ENCODE measurements at places on chromosomes 7 and 10. TPM values are rescaled to one million over a fixed set of nuclear protein-coding genes. Genes with fewer than 3 reads are reported as not detected.

AEBP1 gene
- total RNA-seq, result not detected

LOXL4 gene
- total RNA-seq, result 23.0 TPM

ASIC3 gene
- total RNA-seq, result 2.2 TPM

ZNF800 gene
- total RNA-seq, result 19.1 TPM

TMEM213 gene
- not detected for total RNA-seq

MMS19 gene
- total RNA-seq, result 103 TPM

MEIG1 gene
- total RNA-seq, result not detected

SPDYE2 gene
- not detected for total RNA-seq

AASS gene
- total RNA-seq, result 0.18 TPM

DNA sequence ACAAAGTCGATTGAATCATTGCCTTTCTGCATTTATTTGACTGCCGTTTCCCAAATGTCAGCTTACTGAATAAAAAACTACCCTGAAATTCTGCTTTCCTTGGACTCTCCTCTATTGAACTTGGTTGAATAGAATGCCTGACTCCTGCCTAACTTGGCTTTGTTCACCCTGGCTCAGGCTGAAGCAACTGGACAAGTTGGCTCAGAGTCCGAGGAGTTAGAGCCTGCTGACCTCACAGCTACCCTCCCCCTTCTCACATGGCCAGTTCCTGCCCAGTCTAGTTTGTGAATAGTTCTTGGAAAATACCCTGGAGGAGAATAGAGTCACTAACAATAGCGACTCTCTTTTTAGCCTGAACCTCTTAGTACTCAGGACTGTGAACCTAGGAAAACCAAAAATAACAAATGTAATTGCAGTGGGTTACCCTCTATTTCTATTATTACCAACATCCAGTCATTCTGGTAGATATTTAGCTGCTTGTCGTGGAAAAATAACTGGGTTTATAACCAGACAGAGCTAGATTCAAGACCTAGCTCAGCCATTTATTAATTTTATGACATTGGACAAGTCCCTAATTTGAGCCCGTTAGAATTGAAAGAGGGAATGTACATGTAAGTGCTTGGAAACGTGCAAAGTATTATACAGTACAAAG, 17.3 kb upstream of the NRBF2 start:
- DNase-seq, result no peak

DNA sequence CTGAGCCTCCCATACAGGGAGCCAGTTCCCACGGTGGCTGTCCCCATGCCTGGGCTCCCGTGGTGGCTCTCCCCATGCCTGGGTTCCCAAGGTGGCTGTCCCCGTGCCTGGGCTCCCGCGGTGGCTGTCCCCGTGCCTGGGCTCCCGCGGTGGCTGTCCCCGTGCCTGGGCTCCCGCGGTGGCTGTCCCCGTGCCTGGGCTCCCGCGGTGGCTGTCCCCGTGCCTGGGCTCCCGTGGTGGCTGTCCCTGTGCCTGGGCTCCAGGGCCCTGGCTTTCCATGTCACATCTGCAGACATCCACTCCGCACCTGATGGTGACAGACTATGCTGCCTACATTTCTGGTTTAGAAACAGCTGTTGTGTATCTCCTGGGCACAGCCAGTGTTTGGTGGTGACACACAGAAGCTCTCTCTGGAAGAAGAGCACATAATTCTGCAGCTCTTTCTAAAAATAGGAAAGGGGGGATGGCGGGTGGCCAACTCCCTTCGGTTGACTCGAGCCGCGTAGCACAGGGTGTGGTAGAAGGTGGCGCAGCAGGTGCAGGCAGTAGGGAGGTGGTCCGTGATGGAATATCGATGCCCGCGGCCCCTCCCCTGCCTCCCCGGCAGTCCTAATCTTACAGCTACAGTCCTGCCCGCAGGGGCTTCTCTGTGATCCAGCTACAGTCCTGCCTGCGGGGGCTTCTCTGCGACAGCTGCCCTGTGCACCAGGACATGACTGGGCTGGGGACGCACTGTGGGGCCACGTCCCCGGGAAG, 251.2 kb downstream of the DNAJB6 start:
- no peak for DNase-seq

DNA sequence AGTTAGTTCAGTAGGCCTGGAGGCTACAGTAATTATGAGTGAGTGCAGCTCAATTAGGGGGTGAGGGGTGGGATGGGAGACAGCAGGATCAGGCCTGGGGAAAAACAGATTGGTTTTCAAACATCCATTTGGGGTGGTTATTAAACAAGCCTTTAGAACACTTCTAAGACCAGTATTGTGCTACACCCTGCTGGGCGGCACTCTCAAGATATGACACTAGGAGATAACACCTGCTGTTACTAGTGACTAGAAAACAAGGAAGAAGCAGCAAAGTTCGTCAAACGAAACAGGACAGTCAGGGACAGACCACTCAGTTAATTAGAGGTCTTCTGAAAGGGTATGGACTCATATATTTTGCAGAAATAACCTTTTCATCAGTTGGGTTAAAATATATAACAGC, 353.6 kb downstream of the PTEN start:
- DNase-seq, result peak; percentile 54

DNA sequence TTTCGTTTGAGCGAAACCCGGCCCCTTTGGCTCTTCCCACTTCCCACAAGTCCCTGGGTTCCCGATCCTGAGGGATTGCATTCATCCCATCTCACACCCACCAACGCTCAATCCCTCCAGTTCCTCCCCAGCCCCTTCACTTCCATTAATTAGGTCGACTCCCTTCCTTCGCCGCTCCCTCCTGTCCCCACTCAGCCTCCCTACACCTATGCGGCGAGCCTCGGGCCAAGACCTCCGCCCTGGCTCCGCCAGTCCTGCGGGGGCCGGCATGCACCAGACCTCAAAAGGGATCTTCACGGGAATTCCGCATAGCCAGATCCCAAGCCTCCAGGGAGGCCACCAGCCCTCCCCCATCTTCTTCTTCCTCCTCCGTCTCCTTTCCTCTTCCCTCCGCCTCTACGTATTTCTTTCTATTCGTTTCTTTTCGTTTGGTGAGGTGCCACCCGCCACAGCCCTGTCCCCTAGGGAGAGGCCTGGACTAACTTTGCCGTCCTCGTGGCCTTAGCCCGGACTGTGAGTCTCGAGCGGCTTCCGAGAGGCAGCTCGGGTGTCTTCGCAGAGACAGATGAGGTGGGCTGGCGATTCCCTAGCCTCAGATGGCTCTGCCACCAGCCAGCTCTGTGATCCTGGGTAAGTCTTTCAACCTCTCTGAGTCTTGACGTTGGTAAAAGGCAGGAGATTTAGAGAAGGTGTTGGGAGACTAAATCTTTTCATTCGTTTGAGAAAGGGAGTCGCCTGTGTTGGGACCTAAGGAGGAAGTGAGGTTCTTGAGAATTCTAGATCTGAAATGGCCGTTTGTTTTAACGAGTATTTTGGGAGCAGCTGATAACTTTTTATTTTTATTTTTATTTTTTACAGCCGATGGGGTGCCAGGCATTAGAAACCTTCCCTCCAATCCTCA, 8.1 kb upstream of the LBX1 start:
- DNase-seq, result no peak

DNA sequence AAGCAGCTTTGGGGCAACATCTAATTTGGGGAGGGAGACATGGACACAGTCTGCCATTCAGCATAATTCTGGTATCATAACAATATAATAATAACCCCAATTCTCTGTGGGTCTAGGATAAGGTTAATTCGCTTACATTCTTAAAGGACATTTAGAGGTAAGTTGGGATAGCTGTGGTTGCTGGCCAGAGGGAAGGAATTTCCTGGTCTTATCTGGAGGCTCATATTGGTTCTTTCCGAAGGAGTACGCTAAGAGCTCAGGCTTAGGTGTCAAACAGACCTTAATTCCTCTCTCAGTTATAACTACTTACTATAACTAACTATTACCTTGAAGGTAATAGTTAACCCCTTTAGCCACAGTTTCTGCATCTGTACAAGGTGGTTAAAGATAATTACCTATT, 68.8 kb downstream of the SPAG6 start:
- no peak for DNase-seq

GRCh38 chr7:96359876-96360275, 38.0 kb upstream of the SLC25A13 start:
- no peak for DNase-seq

- DNase-seq, result no peak
Measured at GRCh38 chr10:124357561-124357885, 61.2 kb downstream of the OAT start.

GRCh38 chr7:94059746-94060145, 55.6 kb upstream of the BET1 start:
- no peak for DNase-seq

- DNase-seq, result no peak
Measured at GRCh38 chr10:30781670-30782121, 152.1 kb upstream of the LYZL2 start.

GRCh38 chr7:92827464-92828120, 8.8 kb downstream of the CDK6 start:
- no peak for DNase-seq

GRCh38 chr10:20616918-20617810, 279.9 kb downstream of the NEBL start:
- no peak for DNase-seq

GRCh38 chr7:19916046-19916445, 142.6 kb upstream of the TMEM196 start:
- peak; percentile 10 for DNase-seq

- DNase-seq, result peak; percentile 58
Measured at GRCh38 chr7:155296788-155297516, 726 bp upstream of the INSIG1 start.

GRCh38 chr7:35969066-35969465, 168.2 kb downstream of the SEPTIN7 start:
- DNase-seq, result no peak

- no peak for DNase-seq
Measured at GRCh38 chr10:2948127-2948854, 119.1 kb upstream of the PFKP start.

DNA sequence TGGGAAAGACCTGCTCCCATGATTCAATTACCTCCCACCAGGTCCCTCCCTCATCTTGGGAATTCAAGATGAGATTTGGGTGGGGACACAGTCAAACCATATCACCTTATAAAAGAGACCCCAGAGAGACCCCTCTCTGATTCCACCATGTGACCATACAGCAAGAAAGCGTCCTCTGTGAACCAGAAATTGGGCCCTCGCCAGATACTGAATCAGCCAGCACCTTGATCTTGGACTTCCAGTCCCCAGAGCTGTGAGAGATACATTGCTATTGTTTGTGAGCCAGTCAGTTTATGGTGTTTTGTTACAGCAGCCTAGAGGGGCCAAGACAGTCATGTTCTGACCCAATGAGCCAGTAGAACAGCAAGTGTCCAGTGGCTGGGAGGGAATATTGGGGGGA, 232.6 kb downstream of the PAXIP1 start:
- DNase-seq, result no peak

- DNase-seq, result no peak
Measured at GRCh38 chr7:2911466-2911865, 67.4 kb upstream of the GNA12 start.

- no peak for DNase-seq
Measured at GRCh38 chr7:23268746-23269145, 22.2 kb downstream of the GPNMB start.

GRCh38 chr7:146176860-146177259, 60.3 kb downstream of the CNTNAP2 start:
- no peak for DNase-seq

DNA sequence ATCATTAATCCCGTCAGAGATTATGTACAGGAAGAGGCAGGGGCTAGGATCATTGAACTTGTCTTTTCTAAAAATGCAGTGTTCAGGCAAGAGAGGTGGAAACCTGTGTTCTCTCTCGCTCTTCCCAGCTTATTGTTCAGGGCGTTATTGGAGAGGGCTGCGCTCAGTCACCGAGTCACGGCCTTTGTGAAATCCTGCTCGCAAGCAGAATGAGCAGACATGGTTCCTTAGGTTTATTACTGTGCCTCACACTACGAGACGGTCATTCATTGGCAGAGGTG, 631 bp upstream of the PRKRIP1 start:
- no peak for DNase-seq

Measured in HT-29 (cell line).